ENCODE measurements at places on chromosomes 16 and 17.

DNA sequence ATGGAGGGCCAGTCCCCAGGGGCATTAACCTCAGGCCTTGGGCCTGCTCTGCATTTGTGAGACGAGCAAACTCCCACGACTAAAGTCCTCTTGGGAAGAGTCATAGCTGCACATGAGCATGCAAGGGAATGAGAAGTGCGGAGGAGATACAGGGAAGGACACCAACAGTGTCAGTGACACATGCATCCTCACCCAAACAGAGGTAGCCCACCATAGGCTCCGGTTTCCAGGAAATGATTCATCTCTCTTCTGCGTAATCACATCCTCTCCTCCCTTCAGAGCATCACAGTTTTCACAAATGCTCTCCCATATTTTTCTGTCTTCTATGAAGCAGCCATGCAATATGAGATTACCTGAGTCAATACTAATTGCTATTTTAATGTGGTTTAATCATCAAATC is 725.7 kb upstream of the GOT2 start:
- DNase-seq, result no peak

DNA sequence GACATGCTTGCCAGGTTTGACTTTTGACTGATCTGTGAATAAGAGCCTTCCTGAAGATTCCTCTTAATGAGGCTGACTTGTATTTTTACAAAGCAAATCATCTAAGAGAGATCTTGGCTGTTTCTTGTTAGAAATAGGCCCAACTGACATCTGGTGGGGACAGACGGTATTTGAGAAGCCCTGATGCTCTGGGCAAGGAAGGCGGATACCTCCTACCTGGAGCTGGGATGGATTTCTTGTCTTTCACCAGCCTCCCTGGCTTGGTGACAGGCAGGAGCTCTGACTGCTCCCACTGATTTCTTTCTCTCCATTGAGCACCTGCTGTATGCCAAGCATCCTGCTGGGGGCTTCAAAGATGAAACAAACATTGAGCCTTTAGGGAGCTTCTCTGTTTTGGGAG is 40.4 kb downstream of the AKAP1 start:
- no peak for DNase-seq

GRCh38 chr17:65374966-65375365 is 186.5 kb downstream of the AXIN2 start:
- no peak for DNase-seq

GRCh38 chr16:50802961-50803360 is 61.1 kb downstream of the CYLD start:
- no peak for DNase-seq

DNA sequence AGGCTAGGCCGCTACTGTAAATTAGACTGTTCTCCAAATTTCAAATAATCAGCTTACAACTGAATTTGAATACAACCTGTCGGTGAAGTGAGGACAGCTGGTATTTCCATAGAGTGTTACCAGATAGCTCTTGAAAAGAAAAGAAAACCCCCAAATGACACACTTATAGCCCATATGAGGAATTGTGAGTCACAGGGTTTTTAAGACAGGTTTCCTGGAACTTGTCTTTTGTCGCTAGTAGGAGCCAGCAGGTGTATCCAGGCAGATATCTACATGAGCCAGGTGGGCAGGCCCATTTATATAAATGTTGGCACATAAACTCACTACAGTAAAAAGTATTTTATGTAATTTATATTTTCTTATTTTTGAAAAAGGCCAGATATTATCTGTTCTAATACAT is 24.0 kb downstream of the TNRC6A start:
- no peak for DNase-seq

DNA sequence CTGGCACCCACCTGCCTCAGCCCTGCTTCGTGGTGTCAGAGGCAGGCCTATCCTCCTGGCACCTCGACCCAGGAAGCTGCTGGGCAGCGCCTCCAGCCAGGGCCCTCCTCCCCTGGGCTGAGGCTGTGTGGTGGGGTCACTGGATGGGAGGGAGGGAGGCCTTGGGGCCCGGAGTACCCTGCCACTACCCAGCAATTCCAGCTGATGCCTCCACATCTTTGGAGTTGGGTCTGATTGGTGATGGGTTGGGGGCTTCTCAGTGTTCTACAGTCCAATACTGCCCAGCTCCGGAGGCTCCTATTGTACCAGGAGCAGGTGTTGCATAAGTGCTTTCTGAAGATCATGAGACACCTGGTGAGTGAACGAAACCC is 48.0 kb downstream of the USP22 start:
- no peak for DNase-seq

GRCh38 chr17:33463887-33464286 is 170.8 kb upstream of the ASIC2 start:
- no peak for DNase-seq

DNA sequence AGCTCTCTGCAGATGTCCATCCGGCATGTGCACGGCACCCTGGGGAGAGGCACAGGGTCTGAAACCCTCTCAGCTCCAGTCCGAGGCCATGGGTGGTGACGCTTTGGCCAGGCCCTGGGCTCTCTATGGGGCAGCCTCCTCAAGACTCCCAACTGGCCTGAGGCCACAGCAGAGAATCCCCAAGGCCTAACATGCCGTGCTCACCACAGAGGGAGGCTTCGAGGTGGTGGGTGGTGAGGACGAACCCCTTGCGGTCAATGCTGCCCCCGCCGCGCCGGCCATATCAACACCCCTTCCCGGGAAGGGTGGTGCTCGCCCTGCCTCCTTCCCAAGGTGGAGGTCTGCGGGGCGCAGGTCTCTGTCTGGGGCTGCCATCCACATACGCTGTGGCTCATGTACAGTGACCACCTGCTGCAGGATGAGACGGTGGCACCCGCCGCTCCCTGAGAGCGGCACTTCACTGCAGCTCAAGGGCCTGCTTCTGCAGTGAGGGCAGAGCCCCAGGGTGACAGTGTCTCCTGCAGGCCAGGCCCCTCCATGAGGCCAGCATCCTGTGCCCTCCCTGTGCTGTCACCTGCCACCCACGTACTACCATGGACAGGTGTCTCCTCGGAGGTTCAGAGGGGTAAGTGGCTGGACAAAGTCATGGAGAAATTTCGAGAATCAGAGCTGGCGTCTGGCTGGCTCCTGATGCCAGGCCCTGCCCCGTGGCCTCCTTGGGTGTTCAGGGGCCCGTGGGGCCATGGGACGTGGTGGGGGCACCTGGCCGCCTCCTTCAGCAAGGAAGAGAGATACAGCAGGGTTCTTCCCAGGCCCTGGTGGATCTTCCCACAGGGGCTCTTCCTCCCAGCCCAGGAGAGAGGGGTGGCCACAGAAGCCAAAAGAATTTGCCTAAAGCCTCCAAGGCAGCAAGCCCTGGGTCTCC is 54.6 kb upstream of the ACSF3 start:
- DNase-seq, result no peak

DNA sequence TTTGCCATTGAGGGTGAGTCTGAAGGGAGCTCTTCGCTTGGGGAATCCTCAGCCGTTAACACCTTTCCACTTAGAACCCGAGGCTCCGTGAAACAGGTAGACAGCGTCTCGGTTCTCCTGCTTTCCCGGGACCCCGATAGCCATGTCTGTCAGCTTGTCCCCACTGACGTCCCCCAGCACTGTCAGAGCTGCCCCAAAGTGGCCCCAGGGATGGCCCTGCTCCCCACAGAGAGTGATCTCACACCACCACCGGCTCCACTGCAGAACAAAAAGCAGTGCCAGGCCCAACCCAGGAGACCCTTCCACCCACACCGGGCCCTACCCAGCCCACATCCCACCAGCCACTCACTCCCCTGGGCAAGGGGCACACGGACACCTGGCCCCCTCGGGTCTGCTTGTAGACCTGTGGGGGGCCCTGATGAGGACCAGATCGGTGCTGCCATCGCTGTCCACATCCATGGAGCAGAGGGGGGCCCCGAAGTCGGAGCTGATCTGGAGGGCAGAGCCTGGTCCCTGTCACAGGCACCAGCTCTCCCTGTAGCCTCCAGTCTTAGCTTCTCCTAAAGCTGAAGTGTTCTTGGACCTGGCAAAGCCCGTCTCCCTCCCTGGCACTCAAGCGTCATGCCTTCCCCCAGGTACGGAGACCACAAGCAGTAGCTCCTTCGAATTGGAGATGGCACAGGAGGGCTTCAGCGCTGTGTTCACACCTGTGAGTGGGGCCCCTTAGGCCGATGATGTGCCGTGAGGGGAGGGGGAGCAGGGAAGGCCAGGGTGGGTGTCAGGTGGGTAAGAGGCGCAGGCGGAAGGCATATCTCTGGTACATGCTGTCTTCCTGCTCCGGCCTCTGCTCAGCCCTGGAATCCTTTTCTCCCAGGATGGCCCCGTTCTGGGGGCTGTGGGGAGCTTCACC is 6.5 kb downstream of the ITGAX start:
- DNase-seq, result no peak

DNA sequence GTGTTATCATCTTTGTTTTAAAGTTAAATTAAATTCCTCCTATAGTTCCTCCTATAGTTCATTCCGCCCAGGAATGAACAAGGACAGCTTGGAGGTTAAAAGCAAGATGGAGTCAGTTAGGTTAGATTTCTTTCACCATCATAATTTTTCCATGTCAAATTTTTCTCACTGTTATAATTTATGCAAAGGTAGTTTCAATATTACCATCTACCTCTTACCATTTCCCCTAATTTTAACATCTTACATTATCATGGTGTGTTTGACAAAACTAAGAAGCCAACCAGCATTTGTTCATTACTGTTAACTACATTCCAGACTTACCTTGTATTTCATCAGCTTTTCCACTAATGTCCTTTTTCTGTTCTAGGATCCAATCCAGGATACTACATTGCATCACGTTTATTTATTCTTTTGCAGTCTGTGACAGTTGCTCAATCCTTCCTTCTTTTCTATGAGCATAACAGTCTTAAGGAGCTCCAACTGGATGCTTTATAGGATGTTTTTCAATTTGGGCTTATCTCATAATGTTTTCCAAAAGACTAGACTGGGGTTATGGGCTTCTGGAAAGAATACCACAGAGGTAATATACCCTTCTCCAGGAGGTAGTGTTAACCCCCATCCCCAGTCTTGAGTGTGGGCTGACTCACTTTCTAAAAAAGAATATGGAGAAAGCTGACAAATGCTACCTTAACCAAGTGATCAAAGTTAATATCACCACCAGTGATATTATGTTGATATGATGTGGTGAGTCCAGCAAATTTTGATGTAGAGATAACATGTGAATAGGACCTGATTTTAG is 158.5 kb downstream of the PPM1E start:
- DNase-seq, result no peak

GRCh38 chr17:45836047-45837044 is 8.3 kb upstream of the SPPL2C start:
- no peak for DNase-seq

DNA sequence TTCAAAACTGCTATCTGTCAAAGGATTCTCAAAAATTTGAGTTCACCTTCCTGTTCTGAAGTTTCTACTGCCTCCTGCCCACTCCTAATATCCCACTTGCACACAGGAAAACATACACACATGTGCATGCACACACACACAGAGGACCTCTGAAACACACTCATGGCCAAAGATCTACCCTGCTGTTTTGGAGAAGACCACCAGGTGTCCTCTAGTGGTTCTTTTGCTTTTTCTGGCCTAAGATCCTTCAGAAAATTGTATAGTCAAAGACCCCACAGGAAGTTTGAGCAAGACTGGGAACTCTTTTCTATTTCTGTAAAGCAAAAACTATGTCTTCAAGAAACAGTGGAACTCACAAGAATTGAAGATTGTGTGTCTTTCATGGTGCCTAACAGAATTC is 90.2 kb downstream of the CDH8 start:
- DNase-seq, result no peak

DNA sequence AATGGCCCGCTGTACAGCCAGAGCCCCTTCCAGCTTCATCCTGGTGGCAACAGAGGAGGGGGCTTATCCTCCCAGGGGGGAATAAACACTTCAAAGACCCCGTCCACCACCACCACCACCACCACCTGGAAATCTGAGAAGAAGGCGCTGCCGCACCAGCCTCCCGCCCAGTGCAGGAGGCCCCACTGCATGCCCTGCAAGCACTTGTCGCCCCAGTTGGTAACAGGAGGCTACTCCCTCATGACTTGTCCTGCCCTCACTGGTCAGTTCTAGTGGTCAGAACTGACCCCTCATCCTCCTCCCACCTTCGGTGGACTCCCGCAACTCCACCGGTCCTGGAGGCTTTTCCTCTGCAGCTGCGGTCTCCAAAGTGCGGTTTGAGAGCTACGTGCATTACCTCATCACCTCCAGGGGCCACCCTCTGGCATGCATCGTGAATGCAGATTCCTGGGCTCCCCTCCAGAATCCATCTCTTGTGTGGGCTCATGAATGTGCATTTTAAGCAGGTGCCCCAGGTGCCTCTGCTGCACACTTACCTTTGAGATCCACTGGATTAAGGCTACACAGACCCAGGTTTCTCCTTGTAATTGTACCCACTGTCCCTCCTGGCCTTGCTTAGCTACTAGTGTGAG is 71.8 kb downstream of the SRCIN1 start:
- no peak for DNase-seq

Measured in activated CD4-positive, CD25-positive, alpha-beta regulatory T cell (primary cell).